ENCODE measurements at places on chromosomes 2 and 18.

GRCh38 chr2:79627237-79627636 is 114.4 kb downstream of the CTNNA2 start:
- no peak for DNase-seq

DNA sequence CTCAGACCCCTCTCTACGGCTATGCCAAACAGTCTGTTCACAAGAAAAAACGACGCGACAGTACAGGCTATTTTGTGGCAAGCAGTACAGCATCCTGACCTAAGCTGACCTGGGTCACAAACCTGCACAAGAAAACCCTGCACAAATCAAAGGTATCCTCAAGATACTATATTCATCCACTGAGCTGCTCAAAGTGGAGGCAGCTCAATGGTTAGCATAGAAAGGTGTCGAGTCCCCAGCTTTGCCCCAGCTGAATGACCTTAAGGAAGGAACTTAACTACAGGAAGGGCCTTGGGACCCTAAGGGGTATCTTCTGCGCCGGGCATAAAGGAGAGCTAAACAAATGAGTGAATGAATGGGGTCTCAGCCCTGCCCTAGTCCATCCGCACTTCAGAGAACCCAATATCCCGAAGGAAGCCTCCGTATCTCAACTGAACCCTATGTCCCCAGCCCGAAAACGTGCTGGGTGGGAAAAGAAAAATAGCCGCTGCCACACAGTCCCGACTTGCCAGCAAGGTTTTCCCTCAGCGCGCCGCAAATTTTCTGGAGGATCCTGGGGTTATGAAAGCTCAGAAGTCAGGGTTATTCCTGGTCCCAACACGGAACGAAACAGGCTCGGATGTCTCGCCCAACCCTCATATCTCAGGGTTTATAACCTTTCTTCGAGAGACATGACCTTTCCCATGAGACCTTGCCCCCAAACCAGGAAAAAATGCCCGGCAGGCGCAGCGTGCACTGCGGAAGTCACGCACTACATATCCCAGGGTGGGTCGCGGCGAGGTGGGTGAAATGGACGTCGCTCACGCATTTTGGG is at the start of gene FASTKD1:
Gene FASTKD1 (minus strand): TSS at position 706 of the 814 bp plus-strand sequence. CDS start 1,836 bp downstream, outside the sequence.
- DNase-seq: peak; percentile 84

- DNase-seq: no peak
Observed at GRCh38 chr18:62549755-62550154, 26.9 kb downstream of the ZCCHC2 start.

DNA sequence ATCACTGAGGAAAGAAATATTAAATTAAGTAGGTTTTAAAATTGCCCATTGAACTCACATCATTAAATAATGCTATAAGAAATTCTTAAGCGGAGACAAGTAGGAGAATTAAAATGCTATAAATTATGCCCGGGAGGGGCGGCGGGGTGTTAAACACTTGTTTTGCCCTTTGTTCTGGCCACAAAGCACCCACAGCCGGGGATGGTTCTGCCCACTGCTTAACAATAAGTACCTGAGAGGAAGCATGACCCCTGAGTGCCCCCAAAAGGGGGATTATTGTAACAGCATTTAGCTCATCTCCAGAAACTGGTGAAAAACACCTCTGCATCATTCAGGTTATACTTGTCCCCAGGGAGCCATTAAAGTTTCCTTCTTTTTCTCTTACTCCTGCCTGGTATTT is 332.7 kb upstream of the POU3F3 start:
- no peak for DNase-seq

DNA sequence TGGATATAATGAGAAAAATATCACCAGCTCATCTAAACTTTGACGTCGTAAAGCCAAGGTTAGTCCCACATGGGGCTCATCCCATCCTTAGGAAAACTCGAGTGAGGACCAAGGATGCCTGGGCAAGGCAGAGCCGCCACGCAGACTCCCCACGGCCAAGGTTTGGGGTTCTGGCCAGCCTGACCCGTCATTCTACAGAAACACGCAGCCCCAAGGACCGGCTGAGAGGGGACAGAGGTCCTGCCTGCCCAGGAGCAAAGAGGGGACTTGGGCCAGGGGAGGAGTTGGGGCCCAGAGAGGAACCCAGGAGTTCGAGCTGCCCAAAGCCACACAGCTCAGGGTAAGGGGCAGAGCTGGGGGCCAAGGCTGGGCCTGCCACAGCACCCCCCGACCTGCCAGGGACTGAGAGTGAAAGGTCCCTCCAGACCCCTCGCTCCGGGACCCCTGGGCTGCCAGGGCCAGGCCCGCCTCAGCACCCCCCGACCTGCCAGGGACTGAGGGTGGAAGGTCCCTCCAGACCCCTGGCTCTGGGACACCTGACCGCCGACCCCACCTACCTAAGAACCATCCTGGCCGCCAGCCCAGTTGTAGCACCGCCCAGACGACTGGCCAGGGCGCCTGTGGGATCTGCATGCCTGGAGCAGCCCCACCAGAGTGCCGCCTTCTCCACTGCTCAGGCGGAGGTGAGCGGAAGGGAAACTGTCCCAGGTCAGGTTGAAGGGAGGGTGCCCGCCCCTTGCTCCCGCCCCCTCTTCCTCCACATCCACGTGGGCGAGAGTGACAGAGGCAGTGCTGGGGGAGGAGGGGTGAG is at the start of gene PDCD1:
Gene PDCD1 (minus strand): TSS at position 689 of the 811 bp plus-strand sequence. CDS start 56 bp downstream, at position 633.
- peak; percentile 68 for DNase-seq

- DNase-seq: no peak
Observed at GRCh38 chr2:164899121-164899520, 56.2 kb downstream of the SLC38A11 start.

DNA sequence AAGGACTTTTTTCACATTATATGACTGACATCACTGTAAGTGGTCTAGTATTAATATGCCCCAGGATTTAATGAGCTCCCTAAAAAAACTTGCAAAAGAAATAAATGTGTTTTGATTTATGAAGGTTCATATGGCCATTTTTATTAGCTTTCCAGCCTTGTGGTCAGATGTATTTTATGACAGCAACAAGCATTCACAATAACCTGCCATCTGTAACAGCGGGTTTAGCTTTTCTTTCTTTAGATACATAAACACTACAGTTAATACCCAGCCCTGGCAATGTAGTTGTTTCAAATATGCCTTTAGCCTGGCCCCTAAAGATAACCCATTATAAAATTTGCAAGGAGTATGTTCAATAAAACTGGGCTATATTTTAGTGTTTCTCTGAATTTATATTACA is 1063.8 kb downstream of the SOCS6 start:
- no peak for DNase-seq

GRCh38 chr2:47070155-47070919 is 84.8 kb downstream of the STPG4 start:
- no peak for DNase-seq

DNA sequence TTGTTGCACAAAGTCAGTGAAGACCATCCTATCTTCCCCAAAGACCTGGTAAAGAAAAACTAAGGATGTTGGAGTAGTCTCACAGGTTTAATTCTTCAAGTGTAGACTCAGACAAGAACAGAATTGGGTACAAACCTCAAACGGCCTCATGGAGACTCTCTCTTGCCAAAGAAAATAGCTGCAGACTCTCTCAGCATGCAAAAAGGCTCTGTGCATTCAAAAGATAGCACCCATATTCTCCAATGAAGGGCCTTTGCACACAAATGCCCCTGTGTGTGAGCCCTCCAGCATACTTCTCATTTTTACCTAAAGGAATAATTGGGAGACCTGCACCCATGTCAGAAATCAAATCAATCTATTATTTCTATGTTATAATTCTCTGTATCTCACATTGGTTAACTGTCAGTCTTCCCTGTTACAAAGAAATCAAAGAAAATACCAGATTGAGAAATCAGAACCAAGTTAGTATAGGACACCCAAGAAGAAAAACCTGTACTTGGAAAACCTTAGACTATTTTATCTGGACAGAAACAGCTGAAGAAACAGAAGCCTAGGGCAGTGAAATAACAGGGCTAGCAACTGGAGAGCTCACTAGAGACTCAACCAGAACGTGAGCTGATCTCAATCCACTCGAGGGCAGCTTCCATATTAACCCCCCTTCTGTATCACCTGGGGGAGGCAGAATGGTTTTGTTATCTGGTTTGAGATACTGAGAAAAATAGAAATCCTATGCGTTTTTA is 134.7 kb upstream of the DNAJC10 start:
- DNase-seq: no peak

- DNase-seq: no peak
Observed at GRCh38 chr2:197324801-197325200, 14.2 kb upstream of the ANKRD44 start.

- DNase-seq: no peak
Observed at GRCh38 chr2:235418918-235419317, 74.9 kb upstream of the AGAP1 start.

- DNase-seq: no peak
Observed at GRCh38 chr2:140249821-140250220, 1469.6 kb upstream of the NXPH2 start.

GRCh38 chr2:231397928-231398294 is 2.4 kb downstream of the B3GNT7 start:
- no peak for DNase-seq

DNA sequence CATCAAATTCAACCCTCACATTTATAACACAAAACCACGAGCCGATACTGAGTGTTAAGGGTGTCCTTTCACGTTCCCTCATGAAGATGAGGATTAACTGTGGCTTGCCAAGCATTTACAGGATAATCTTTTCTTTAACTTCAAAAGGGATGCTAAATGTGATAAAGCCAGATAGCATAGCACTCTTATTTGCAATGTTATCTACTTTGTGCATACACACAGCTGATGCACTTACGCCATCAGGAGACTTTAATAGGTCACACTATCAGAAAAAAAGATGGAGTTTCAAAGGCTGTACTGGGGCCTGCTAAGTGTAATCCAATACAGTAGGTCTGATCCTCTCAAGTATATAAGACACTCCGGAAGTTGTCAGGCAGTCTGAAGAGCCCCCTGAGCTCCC is 572.7 kb downstream of the PIK3C3 start:
- DNase-seq: no peak

DNA sequence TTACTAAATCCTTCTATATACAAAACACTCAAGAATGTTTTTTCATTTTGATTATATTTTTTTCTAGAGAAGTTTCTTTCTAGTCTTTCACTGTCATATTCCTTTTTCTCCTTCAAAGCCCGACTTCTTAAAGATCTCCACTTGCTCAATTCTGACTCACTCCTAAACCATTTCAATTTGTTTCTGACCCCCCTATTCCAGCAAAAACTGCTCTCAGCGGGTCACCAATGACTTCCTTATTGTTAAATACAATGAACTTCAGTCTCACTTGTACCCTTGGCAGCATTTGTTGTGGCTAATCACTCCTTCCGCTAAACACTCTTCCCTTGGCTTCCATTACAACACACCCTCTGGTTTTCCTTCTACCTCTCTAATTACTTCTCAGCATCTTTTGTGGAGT is 111.1 kb upstream of the RBBP8 start:
- no peak for DNase-seq

DNA sequence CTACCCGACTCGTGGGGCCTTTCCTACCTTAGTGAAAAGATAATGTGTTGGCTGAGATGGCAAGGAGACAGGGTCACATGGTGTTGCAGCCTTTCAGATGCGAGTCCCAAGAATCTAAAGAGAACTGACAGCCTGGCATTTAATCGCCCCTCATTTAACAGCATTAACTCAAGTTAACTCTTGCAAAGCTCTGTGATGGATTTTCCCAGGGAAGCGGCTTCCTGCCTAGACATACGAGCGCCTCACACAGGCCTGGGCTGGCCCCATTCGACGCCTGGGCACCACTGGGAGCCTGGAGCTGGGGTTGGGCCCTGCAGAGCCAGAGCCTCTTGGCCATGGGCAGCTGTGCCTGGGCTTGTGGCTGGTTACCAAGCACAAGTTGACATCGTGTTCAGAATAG is 140.8 kb downstream of the SEPTIN10 start:
- DNase-seq: no peak

- no peak for DNase-seq
Observed at GRCh38 chr18:34929336-34929780, 111.9 kb upstream of the MAPRE2 start.

DNA sequence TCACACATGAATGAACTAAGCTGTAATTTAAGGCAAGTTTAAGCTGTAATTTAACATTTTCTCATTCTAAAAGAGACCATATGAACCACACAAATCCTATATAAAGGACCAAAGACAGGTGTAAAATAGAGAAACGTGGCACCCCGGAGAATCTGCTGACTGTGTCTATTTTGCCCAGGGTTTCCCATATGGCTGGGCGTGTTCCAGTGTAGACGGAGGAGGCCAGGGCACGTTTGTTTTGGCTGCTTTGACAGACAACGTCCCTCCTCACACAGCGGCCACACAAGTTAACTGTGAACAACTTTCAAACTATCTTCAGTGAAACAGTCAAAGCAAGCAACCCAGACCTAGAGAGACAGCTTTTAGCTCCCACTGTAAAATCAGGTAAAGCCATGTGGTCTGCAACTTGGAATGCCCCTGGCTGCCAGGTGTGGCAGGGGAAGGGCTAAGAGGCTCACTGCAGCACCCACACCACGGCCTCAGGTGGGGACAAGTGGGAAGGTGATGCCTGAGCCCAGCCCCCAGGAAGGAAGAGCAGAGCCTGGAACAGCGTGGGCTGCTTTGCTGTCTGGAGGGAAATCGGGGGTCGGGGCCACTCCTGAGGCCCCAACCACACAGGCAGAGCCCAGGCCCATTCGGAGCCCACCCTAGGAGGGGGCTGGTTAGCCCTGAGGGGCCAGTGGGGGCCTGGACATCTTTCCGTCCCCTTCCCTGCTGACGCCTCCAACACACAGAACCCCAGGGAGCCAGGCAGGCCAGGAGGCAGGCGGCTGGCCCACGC is 40.7 kb downstream of the SLC66A2 start:
- DNase-seq: no peak

GRCh38 chr2:53220969-53221368 is 546.6 kb upstream of the CHAC2 start:
- DNase-seq: no peak

DNA sequence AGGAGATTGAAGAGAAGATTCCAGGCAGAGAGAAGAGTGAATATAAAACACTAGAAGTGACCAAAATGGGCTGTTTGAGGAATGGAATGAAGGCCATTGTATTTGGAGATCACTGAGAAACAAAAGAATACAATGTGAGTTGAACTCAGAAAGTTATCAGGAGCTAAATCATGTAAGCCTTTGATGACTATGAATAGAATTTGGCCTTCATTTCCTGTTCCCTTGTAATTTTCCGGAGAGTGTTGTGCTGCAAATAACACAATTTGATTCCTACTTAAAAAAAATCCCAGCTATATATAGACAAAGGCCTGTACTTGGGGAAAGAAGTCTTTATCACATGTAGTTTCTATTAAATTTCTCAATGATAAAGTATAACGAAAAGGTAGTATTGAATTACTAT is 33.7 kb upstream of the KYNU start:
- no peak for DNase-seq

- DNase-seq: no peak
Observed at GRCh38 chr2:203659331-203660049, 46.9 kb upstream of the CD28 start.

- no peak for DNase-seq
Observed at GRCh38 chr2:195898505-195899191, 170.0 kb downstream of the DNAH7 start.

- no peak for DNase-seq
Observed at GRCh38 chr2:108593547-108594098, 59.4 kb downstream of the LIMS1 start.

- peak; percentile 22 for DNase-seq
Observed at GRCh38 chr2:12718015-12718671, 1.4 kb downstream of the TRIB2 start.

GRCh38 chr2:221997100-221997499 is 301.7 kb downstream of the PAX3 start:
- no peak for DNase-seq
